Stimulated activated CD4-positive, alpha-beta T cell treated with anti-CD3 and anti-CD28 coated beads, Interleukin-12 subunit alpha, Interleukin-12 subunit beta, amount 100 ng/mL, for 24 hours (primary cell): ENCODE measurements at places on chromosomes 12 and 14.

DNA sequence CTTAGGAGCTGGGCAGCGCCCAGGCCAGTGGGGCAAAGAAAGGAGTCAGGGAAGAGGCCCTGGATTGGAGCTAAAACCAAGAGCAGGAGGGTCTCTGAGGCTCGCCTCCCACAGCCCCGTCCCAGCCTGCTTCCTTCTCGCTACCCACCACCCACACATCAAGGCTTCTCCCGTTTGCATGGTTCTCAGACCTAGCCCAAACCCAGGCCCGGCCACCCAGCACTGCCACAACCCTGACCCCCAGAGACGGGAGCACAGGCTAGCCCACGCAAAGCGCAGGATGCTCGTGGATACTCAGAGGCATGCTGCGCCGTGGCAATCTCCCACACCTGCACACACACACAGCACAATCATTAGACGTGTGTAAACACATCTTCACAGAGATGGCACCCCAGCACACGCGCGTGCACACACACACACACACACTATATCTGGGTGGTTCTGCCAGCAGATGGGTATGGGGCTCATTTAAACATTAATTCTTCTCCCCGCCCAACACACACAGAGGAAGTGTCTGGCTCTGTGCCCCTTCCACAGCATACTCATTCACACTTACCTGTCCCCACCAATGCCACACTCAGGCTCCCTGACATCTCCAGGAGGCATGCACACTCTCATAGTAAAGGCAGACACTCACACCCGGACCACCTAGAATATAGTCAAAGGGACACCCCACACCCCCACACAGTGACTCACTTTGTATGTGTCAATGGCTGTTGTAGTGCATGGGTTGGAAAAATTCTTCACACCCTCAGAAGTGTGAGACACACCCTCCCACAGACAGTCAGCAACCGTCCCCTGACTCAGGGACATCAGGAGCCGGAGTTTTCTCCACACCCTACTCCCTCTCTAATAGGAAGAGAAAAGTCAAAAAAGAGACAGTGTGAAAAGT lies 1.1 kb downstream of the CARMIL3 start:
- DNase-seq = peak; percentile 51

DNA sequence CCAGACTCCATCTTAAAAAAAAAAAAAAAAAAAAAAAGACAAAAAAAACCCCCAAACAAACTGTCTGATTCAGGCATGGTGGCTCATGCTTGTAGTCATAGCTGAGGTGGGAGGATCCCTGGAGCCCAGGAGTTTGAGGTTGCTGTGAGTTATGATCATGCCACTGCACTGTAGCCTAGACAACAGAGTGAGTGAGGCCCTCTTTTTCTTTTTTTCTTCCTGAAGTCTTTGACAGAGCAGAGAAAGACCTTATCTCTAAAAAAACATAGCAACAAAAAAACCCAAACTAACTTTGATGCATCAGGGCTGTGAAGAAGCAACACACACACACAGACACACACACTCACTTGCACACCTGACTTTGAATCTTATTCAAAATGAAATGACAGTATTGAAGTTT lies 7.7 kb upstream of the AMN1 start:
- DNase-seq = peak; percentile 30

DNA sequence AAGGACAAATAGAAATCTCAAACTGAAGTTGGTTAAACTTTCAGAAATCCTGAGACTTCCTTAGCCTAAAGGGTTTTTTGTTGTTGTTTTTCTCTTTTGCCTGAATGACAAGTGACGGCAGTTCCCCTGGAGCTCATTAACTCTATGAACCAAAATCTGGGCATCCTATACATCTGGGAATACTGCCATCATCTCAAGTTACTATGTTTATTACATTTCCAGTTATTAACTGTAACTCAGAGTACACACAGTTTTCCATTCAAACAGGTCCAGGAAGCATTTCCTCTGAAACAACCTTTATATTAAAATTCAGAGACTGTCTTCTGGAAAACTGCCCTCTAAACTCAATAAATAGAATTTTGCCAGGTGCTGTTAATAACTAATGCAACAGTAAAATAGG lies 55.6 kb upstream of the CDKL1 start:
- DNase-seq = no peak

DNA sequence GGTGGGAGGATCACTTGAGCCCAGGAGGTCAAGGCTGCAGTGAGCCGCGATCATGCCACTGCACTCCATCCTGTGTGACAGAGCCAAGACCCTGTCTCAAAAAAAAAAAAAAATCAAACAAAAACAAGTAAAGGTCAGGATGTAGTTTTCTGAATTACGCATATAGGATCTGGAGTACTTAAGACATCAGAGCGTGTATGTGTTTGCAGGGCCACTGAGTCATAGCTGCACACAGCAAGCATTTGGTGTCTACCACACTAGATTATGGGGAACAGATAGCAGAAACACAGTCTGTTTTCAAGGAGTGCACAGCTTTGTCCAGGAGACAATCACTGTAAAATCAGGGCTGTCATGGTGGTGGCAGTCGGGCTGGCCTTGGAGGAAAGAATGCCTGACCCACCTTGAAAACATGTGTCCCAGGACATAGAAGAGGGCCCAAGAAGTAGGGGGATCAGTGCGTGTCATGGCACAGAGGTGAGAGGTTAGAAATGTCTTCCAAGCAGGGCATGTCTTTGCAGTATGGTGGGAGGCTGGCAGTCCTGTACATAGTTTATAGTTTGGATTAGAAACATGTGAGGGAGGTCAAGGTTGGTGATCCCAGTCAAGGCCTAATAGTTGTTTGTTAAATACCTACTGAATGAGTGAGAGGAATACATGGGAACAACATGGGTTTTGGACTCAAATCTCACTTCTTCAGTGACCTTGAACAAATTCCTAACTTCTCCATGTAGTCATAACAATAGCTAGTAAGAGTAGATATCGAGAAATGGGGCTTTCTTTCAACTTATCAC lies 23.6 kb upstream of the C12orf71 start:
- DNase-seq = no peak

DNA sequence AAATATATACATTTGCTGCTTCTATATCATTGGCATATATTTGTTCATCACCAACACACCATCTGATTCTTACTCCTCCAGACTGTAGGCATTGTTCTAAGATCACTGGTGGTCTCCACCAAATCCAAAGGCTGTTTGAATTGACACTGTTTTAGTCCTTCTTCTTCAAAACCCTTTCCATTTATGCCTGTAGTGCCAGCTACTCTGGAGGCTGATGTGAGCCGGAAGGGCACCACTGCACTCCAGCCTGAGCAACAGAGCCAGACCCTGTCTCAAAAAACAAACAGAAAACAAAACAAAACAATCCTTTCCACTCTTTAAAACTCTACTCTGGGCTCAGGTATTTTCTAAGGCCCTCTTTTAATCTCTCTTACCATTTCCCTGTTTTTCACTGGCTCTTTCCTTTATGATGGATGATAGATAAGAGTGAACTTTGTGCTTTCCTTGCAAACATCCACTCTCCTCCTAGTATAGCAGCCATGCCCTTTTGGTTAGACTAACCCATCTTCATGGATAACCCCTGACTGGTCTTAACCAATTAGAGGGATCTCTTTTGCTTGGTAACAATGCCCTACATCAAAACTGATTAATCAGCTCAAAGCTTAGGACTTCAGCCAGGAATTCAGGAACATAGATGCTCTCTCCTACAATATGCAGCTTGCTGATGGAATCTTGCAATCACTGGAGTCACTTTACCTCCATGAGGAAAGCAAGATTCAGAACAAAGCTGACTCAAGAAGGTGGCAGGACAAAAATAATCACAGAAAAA lies 24.9 kb downstream of the SPTSSA start:
- no peak for DNase-seq

- no peak for DNase-seq
Observed at GRCh38 chr14:103512701-103513611, 9.7 kb downstream of the CKB start.

GRCh38 chr12:88325816-88326189 lies 183.7 kb downstream of the TMTC3 start:
- no peak for DNase-seq

DNA sequence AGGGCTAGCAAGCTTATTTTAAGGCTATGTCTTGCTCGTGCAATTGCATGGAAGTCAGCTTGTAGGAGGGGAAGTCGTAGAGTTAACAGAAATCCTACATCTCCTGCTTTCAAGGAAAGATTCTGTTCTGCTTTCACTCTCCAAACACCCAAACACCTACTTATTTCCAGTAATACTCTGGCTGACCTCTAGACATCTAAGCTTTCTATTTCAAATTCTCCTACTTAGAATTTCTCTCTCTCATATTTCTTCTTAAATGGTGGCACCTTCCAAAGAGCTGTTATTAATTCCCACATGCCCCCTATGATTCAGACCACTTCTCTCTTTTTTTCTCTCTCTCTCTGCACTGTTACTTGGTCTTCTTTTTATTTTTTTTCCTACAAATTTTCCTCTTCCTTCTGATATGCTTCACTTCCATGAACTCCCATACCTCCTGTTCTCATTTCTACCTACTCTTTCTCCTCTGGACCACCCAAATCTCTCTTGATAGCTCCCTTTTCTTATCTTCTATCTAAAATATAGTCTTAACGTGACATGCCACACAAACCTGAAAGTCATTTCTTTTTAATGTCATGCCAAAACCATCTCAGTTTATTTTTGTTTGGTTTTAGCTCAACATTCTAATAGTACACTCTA lies 90.8 kb downstream of the RPS6KA5 start:
- no peak for DNase-seq

GRCh38 chr14:39621223-39621622 lies 189.0 kb upstream of the FBXO33 start:
- DNase-seq = no peak

GRCh38 chr14:75427482-75428229 lies at the start of gene JDP2:
TSS of gene JDP2 (plus strand) at chr14:75428022. CDS start at chr14:75437921, 9,899 bp downstream.
- DNase-seq = peak; percentile 3

- no peak for DNase-seq
Observed at GRCh38 chr14:23432946-23433345, 2.5 kb downstream of the MYH7 start.

DNA sequence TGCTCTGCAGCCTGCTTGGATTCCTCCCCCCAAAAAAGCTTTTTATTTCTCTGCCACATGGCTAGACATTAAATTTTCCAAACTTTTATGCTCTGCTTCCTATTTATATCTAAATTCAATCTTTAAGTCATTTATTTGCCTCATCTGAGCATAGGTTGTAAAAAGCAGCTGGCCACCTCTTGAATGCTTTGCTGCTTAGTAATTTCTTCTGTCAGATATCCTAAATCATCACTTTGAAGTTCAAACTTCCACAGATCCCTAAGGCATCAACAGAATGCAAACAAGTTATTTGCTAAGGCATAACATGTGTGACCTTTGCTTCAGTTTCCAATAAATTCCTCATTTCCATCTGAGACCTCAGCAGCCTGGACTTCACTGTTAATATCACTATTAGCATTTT lies 209.6 kb downstream of the FSCB start:
- DNase-seq = no peak

DNA sequence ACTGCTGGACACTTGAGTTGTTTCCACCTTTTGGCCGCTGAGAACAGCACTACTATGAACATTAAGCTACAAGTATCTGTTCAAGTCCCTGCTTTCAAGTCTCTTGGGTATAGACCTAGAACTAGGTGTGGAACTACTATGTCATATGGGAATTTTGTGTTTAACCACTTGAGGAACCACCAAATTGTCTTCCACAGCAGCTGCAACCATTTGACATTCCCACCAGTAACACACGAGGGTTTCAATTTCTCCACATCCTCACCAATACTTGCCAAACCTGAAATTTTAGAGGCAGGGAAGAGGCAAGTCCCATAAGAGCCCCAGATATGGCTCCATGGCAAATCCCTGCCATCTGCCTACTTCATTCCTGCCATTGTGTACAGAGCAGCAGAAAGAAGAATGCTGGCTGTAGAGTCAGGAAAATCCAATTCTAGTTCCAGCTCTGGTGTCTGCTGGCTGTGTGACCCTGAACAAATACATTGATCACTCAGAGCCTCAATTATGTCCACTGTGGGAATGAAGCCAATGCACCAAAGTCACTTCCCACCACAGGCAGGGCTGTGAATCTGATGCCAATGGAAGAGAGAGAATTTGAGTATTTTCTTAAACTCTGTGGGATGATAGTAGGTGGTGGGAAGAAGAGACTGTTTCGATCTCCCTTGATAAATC lies 17.8 kb downstream of the PITPNM2 start:
- DNase-seq = no peak

- no peak for DNase-seq
Observed at GRCh38 chr14:39548358-39548757, 116.1 kb upstream of the FBXO33 start.

DNA sequence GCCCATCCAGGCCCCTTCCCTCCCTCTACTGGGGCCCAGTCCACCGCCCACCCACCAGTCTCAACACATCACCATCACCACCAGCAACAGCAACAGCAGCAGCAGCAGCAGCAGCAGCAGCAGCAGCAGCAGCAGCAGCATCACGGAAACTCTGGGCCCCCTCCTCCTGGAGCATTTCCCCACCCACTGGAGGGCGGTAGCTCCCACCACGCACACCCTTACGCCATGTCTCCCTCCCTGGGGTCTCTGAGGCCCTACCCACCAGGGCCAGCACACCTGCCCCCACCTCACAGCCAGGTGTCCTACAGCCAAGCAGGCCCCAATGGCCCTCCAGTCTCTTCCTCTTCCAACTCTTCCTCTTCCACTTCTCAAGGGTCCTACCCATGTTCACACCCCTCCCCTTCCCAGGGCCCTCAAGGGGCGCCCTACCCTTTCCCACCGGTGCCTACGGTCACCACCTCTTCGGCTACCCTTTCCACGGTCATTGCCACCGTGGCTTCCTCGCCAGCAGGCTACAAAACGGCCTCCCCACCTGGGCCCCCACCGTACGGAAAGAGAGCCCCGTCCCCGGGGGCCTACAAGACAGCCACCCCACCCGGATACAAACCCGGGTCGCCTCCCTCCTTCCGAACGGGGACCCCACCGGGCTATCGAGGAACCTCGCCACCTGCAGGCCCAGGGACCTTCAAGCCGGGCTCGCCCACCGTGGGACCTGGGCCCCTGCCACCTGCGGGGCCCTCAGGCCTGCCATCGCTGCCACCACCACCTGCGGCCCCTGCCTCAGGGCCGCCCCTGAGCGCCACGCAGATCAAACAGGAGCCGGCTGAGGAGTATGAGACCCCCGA lies 6.8 kb upstream of the RNU7-1 start:
- no peak for DNase-seq
